ENCODE measurements at places on chromosomes 6 and 20.
A peak's percentile ranks its signal among the peaks of the same experiment; 100 is the strongest.

GRCh38 chr6:19838442-19839236 lies 1.5 kb downstream of the ID4 start:
- DNase-seq = peak; percentile 98

GRCh38 chr6:111874025-111874415 lies 768 bp upstream of the FYN start:
- peak; percentile 57 for DNase-seq

DNA sequence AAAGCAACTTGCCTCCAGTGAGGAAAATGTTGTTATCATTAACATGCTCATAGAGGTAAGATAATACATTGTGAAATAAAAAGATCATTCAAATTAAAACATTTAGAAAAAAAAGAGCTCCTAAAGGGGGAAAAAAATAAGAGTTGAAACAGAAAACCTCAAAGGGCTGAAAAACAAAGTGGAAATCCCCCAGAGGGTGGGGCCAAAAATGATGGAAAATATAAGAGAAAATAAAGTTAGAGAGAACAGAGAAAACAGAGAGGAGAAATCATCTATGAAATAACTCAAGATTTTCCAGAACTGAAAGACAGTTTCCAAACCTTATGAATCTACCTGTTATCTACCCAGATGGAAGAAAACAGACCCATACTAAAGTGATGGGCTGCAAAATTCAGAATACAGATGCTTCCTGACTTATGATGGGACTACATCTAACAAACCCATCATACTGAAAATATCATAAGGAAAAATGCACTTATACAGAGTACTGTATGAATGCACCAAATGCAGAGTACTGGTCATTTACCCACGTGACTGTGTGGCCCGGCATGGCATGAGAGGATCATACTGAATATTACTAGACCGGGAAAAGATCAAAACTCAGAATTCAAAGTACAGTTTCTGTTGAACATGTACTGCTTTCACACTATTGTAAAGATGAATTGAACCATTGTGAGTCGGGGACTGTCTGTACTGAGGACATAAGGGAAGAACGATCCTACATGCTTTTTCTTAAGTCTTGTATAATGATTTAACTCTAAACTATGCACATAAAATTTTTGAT lies 4.0 kb downstream of the ZBTB24 start:
- DNase-seq = no peak

GRCh38 chr6:138897031-138897430 lies 91.0 kb downstream of the REPS1 start:
- DNase-seq = no peak

- no peak for DNase-seq
Measured at GRCh38 chr6:130834482-130835251, 7.5 kb downstream of the SMLR1 start.

DNA sequence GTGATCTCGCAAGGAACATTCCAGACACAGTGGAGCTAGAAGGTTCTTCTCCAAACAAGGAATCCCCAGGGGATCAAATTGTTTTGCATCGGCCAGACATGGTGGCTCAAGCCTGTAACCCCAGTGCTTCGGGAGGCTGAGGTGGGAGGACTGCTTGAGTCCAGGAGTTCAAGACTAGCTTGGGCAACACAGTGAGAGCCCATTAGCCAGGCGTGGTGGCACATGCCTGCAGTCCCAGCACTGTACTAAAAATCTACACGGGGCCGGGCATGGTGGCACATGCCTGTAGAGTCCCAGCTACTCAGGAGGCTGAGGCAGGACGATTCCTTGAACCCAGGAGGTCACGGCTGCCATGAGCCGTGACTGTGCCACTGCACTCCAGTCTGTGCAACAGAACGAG lies 15.3 kb downstream of the GMEB2 start:
- DNase-seq = no peak

GRCh38 chr6:113540466-113540865 lies 316.7 kb upstream of the MARCKS start:
- no peak for DNase-seq

- no peak for DNase-seq
Measured at GRCh38 chr6:99216959-99217358, 132.5 kb downstream of the FAXC start.

- DNase-seq = peak; percentile 89
Measured at GRCh38 chr6:56842686-56843475, 112.0 kb upstream of the BEND6 start.

GRCh38 chr6:169241688-169242350 lies 11.8 kb downstream of the THBS2 start:
- no peak for DNase-seq

- DNase-seq = no peak
Measured at GRCh38 chr6:148535976-148536375, 193.3 kb downstream of the SASH1 start.

GRCh38 chr6:31476515-31477139 lies 21.3 kb upstream of the MICB start:
- DNase-seq = no peak

DNA sequence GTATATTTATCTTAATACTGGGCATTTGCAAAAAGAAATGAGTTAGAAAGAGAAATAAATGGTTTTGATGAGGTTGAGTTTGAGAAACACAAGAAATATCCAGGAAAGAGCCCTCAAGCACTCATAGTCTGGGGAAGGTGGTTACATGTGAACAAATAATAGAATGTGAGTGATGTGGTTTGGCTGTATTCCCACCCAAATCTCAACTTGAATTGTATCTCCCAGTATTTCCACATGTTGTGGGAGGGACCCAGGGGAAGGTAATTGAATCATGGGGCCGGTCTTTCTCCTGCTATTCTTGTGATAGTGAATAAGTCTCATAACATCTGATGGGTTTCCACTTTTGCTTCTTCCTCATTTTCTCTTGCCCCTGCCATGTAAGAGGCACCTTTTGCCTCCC lies 334.1 kb downstream of the COL12A1 start:
- DNase-seq = no peak

- DNase-seq = no peak
Measured at GRCh38 chr20:46293084-46293483, 15.2 kb downstream of the CDH22 start.

GRCh38 chr6:159194421-159194820 lies 25.2 kb downstream of the FNDC1 start:
- DNase-seq = no peak

DNA sequence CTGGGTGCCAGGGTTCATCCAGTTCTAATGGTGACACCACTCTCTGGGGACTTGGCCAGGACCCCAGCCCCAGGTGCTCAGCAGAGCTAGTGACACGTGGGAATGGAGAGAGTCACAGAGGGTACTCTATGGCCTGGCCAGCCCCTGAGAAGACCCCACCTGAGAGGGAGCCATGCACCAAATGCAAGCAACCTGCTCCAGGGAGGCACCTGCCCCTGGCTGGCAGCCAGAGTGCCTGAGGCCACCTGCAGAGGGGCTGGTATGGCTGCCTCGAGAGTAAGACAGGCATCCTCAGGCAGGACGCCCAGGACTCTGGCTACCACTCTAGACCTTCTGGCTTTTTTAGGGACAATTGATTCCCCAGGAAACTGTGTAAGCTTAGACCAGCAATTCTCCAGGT lies 38.6 kb upstream of the CST7 start:
- peak; percentile 76 for DNase-seq

- DNase-seq = no peak
Measured at GRCh38 chr6:34360556-34360955, 31.9 kb downstream of the NUDT3 start.

Measured in NCI-H69 (cell line).